Posterior vena cava (tissue), 2 donors: ENCODE measurements at places on chromosomes 5 and 9. TPM values are rescaled to one million over a fixed set of nuclear protein-coding genes. Genes with fewer than 3 reads are reported as not detected.

- no peak for DNase-seq
These were observed 160.1 kb upstream of the ACTBL2 start for GRCh38 chr5:57642698-57643097.

DNA sequence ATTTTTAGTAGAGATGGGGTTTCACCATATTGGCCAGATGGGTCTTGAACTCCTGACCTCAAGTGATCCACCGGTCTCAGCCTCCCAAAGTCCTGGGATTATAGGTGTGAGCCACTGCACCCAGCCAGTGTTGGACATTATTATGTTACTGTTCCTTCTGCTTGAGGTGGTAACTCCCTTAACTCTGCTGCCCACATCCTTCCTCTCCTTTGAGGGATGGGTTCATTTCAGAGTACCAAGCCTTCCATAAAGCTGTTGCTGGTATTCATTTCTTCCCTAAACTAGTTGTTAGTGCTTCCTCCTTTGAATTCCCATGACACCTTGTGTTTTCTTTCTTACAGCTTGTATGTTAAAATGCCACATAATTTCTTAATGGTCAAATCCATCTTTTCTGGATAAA, 54.0 kb downstream of the CTNNA1 start:
- no peak for DNase-seq

- no peak for DNase-seq
These were observed 22.6 kb downstream of the CENPH start for GRCh38 chr5:69212022-69212421.

- DNase-seq, result no peak
These were observed 18.1 kb downstream of the GPBP1 start for GRCh38 chr5:57191986-57192385.

Gene SPINK7
- not detected for total RNA-seq

DNA sequence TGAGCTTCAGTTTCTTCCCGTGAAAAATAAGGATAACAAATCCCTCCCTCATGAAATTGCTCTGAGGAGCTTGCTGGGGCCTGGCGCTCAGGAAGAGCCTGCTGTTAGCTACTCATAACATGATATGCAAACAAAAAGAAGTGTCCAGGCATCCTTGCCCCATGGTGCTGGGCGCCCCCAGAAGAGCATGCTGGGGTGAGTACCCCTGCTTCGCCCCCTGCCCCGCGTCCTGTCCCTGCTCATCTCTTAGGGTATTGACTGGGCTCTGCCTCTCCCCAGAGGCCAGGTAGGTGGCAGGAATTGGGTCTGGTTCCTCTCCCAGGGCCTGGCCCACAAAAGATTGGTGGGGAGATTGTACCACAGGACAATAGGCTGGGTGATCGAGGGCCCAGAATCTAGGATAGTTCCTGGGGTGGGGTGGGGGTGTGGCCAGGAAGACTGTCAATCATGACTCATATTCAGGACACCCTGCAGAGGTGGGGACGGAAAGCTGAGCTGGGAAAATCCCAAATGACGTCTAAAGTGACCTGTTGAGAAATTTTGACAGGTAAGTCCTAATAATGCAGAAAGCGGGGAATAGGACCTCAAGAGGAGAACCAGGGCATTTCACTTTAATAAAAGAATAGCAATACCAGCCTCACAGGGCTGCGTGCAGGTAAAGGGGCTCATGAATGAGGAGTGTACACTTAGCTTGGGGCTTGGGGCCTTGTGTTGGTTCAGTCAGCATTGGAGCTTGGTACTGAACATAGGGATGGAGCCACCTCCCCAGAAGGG, 8.9 kb downstream of the PITX1 start:
- DNase-seq, result peak; percentile 52

Gene TAF11L10
- total RNA-seq, result not detected

DNA sequence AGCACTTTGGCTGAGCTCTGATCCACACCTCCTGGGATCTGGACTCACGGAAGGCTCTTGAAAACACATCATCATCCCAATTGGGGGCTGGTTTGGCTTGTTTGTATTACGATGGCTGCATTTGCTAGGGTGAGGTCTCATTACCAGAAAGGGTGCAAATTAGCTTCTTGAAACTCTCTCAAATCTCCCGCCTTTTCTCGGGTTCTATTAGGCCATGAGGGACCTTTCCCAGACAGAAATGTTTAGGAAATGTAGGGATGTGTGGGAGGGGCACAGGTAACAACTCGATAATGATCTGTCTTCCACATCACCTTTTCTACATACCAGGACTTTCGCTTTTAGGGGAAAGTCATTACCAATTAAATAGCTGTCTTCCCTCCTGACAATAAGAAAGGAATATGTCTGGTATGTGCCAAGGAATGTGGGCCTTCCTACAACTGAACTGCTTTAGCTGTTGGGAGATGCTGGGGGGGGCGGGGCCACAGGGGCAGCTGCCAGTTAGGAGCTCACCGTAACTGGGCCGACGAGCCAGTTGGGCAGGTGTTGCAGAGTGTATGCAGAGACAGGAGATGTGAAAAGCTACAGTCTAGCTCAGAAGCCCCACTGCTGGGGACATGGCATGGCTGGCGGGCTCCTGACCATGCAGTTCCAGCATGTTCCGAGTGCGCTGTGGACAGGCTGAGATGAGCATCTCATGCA, 71.2 kb downstream of the AK8 start:
- DNase-seq, result no peak

GRCh38 chr5:135831439-135831838, 3.0 kb upstream of the SLC25A48 start:
- DNase-seq, result no peak

GRCh38 chr5:140042393-140042642, 781 bp downstream of the NRG2 start:
- peak; percentile 77 for DNase-seq

Gene OR1J2
- not detected for total RNA-seq

DNA sequence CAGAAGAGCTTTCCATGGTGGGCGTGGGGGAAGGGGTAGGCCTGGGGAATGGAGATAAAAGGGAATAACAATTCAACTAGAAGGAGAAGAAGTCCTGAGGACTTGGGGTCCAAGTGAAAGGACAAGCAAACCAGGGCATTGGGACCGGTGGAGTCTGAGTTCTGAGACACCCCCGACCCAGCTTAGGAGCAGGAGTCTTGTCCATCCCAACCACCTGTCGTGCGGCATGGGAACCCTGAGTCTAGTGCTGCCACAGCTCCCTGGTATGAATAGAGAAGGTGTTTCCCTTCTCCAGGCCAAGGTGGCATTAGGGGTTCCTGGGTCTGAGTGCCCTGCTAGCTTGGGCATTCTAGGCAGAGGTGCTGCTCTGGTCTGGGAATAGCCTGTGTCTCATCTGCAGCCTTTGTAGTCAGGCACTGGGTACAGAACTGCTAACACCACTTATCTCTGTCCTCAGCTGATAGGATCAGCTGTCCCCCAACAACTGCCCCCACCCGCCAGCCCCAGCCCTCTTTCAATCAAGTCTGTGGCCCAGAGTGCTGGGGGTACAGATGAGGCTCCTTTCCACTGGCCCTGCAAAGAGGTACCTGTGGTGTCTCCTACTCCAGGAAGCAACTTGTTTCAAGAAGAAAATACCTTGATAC, 9.9 kb downstream of the HNRNPAB start:
- no peak for DNase-seq

Gene RALGDS
- total RNA-seq, result 28.3 TPM

DNA sequence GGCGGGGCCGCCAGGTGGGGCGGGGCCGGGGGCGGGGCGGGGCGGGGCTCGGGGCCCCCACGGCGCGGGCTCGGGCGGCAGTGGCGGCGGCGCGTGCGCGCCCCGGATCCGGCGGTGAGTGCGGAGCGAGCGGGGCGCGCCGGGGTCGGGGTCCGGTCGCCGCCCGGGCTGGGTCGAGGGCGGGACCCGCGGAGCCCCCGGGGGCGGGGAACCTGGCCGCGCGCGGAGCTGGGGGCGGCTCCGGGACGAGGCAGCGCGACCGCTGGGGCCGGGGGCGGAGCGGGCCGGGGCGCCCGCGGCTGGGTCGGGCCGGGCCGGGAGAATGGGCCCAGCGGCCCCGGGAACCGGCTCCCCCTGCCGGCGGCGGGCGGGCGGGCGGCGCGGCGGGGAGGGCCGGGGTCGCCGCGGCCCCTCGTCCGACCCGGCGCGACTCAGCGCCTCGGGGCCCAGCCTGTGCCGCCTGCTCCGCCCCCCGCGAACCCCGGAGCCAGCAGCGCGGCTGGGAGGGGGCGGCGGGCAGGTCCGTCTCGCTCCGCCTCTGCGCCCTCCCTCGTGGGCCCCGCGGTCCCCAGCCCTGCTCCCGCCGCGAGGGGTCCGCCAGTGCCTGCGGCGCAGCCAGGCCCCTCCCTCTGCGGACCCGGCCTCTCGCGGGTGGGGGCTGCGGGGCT, 3.1 kb downstream of the EGFL7 start:
- DNase-seq, result no peak

DNA sequence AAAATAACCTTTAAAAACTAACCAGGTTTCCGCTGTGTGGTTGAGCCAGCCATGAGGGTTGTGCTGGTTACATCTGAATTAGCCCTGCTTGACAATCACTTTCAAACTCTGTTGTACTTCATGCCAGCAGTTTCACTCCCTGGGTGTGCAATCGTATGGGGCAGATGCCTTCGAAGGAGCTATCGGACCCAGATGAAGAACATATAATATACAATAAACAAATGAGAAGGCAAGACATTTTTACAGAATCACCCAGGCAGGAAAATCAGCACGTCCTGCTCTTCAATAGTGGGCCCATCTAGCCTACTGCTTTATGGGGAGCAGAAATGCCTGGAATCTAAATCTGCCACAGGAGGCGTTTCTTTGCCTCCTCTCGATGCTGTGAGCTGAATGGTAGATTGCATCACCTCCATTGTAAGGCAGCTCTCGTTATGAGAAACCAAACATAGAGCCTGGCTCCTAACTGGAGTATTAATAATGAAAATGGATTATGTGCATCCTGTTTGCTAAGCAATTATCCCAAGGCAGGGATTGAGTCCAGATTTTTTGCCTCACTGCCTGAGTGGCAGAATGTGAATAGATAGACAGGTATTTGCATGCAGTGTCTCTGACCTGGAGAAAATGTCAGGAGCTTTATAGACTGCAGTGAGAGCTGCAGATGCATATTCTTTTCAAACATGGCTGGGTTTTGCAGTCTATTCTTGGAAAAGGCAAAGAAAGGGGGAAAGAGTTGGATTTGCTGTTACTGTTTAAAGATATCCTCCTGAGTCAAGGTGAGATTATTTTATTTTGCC, 143.3 kb upstream of the SMARCA2 start:
- no peak for DNase-seq

- DNase-seq, result no peak
These were observed 106.2 kb downstream of the KLHL3 start for GRCh38 chr5:137629646-137630045.

DNA sequence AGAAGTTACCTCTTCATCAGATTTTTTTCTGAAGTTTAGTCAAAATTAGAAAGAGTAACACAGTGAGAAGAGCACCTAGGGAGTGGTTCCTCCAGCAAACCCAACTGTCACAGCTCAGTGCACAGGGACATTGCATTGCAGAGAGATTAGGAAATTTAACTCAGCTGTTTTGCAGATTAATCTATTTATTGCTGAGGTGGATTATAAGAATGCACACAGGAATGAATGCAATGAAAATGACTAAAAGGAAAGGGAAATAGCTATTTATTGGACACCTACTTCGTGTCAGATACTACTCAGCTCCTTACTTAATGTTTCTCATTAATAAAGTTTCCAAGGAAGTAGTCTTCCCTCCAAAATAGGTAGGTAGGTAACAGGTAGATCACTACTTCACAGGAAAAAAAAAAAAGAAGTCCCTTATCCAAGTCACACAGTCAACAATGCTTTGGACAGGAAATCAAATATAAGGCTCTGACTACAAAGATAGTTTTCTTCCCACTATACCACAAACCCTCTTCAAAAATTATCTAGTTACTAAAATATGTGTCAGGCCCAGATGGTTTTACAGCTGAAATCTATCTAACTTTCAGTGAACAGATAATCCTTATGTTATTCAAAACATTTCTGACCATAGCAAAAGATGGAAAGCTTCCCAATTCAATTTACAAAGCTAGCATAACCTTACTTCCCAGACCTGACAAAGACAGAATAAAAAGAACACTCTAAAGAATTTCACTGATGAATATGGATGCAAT, 442.2 kb upstream of the MPDZ start:
- no peak for DNase-seq

Gene IFT74
- total RNA-seq, result 11.0 TPM

DNA sequence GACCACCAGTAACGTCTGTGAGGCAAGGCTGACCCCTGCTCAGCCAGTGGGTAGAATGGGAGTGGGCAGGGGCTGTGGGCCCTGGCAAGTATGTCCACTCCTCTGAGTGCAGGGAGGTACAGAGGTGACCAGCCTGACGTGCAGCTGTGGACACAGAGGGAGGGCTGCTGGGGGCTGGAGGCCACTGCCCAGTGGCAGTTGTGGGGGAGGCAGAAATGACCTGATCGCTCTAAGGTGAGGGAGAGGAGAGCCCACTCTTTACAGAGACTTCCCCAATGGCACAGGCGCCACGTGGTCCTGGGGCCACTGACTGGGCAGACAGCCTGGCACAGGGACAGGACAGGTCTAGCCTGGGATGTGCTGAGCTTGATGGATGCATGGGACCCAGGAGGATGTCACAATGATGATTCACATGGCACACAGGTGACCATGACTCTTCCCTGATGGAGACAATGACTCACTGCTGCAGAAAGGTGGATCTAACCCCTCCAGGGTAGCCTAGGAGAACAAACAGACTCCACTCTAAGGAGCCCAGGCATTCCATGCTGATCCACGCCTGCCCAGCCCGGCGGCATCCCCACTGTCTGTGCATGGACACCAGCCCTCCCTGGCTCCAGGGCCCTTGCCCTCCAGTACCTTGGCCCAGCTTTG, 7.7 kb downstream of the LPCAT1 start:
- DNase-seq, result peak; percentile 65

- no peak for DNase-seq
These were observed 27.2 kb upstream of the ZFR start for GRCh38 chr5:32471784-32472183.

Gene IL3
- not detected for total RNA-seq

- no peak for DNase-seq
These were observed 1923.4 kb upstream of the CDH9 start for GRCh38 chr5:28961816-28962215.
